ENCODE measurements at places on chromosomes 13 and 19. TPM values are rescaled to one million over a fixed set of nuclear protein-coding genes. Genes with fewer than 3 reads are reported as not detected.
A peak's percentile ranks its signal among the peaks of the same experiment; 100 is the strongest.

- peak; percentile 89 for DNase-seq
Measured at GRCh38 chr19:47227352-47228167, 3.4 kb downstream of the BBC3 start.

- no peak for DNase-seq
Measured at GRCh38 chr13:113917594-113918371, 53.9 kb upstream of the GAS6 start.

GRCh38 chr13:47680748-47681147 is 320.3 kb downstream of the SUCLA2 start:
- DNase-seq = no peak

GRCh38 chr19:34489175-34489574 is 7.6 kb downstream of the WTIP start:
- DNase-seq = no peak

DNA sequence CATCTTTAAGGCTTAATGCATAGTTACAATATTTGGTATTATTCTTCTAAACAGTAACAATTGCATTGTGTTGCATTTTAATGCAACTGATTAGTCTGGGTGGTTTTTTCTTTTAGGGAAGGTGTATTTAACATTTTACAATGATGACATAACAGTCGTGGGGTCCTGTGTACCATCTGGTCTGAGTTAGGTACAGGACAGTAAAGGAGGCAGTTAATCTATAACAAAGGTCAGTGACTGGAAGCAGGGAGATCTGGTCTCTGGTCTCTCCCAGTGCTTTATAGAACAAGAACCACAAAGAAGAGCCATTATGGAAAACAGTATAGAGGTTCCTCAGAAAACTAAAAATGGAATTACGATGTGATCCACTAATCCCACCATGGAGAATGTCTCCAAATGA is 2.7 kb upstream of the OR7G2 start:
- no peak for DNase-seq

DNA sequence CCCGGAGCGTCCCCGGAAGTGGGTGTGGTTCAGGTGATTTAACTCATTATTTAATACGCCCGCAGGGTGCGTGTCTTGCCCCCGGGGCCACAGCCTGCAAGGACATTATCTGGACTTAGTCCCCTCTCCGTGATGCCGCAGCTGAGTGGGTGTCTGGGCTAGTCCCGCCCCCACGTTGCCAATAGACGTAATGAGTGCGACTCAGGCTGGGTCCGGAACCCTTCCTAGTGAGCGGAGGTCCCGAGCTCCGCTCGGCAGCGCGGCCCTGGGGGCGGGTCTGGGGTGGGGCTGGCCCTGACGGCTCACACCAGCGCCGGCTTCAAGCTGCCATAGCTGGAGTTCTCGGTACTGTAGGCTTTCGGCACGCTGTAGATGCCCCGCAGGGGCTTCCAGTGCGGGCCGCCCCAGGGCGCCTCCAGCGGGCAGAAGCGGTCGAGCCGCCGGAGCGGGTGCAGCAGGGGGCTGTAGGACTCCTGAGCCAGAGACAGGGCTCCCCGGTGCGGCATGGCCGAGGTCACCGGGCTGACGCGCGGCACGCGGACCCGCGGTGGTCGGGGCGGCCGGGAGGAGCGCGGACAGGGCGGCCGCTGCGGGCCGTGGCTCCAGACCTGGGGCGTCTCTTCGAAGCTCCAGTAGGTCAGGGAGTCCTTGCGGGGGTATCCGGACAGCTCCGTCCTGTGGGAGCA is 918 bp upstream of the LHB start:
- no peak for DNase-seq

KCNRG gene
- total RNA-seq = 0.55 TPM

DLEU7 gene
- total RNA-seq = not detected

GRCh38 chr13:73065665-73066340 is 7.0 kb downstream of the KLF5 start:
- no peak for DNase-seq

DNA sequence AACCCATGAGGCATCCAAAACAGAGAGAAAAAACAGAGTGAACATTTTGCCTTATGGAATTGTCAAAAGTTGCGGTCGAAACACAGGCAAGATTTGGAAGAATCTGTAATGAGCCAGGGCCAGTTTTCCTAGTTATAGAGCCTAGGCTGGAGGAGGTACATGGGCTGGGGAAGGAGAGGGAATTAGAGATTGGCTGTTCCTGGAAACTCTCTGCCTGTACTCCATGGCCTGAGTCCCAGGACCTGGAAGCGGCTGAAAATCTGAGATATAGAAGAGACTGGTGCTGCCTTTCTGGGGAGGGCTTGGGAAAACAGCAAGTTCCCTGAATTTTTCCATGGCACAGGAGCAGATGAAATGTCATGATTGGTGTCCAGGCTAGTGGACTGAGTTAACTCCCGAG is 122.8 kb upstream of the KLF12 start:
- DNase-seq = no peak

ZFR2 gene
- not detected for total RNA-seq

DNA sequence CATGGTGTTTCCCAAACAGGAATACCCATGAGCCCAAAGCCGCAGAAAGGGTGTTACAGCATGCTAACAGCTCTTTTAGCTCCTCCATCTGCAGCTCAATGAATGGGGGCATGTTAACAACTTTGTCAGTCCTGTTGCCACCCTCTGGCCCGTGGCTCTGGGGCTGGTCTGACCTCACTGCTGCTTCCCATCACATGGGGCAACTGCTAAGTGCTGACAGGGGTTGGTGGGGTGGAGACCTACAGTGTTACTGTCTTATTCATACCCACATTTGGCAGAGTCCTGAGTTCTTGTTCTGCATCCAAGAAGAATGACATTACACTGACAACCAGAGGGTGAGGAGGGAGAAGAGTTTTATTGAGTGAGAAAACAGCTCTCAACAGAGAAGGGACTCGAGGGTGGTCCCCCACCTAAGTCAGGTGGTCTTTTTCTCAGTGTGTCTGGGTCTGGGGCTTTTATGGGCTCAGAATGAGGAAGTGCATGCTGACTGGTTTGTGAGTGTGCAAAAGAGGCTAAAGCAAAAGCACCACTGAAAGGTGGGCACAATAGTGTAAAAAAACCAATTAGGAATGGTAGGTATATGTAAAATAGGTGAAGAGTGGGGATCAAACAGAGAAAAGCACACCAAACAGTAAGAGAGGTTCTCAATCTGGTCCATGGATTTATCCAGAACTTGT is 1952.0 kb upstream of the PCDH20 start:
- DNase-seq = no peak

STRN4 gene
- total RNA-seq = 73.9 TPM

GRCh38 chr13:48644951-48645350 is 8.8 kb upstream of the CYSLTR2 start:
- no peak for DNase-seq

GRCh38 chr13:112735791-112736190 is 46.0 kb downstream of the ATP11A start:
- DNase-seq = no peak

ZNF865 gene
- total RNA-seq = 1.3 TPM

GRCh38 chr19:17510220-17510993 is 1.0 kb upstream of the PGLS start:
- no peak for DNase-seq

GRCh38 chr19:6480848-6481415 is 655 bp downstream of the DENND1C start:
- DNase-seq = no peak

FUT3 gene
- total RNA-seq = not detected

DNA sequence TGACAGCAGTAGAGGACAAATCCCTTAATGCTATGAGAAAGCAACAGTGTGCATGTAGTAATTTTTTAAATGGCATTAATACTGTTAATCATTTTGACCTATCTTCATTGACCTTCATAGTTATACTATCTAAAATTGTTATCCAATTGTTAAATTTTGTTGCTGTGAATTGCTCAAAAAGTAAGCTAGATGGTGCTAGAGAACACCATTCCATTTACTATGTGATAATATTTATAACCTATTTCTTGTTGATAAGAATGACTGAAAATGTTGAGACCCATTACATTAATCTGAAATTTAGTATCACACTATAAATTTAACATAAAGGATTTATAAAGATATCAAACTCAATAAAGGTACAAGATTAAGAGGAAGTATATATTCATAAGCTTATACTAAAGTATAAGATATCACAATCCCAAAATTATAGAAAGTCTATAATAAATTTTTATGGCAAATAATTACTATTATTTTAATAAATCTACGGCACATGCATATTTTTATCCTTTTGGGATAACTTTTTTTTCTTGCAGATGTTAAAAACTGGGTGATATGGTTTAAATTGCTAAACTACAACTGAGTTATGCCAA is 1573.3 kb downstream of the PCDH9 start:
- peak; percentile 8 for DNase-seq

CEACAM7 gene
- total RNA-seq = not detected

GRCh38 chr19:16033721-16034120 is 42.6 kb upstream of the TPM4 start:
- no peak for DNase-seq

GRCh38 chr19:40806423-40807146 is 7.6 kb downstream of the EGLN2 start:
- no peak for DNase-seq

GRCh38 chr13:45860240-45860639 is 8.7 kb upstream of the SIAH3 start:
- DNase-seq = no peak

ALOX5AP gene
- total RNA-seq = not detected

DNA sequence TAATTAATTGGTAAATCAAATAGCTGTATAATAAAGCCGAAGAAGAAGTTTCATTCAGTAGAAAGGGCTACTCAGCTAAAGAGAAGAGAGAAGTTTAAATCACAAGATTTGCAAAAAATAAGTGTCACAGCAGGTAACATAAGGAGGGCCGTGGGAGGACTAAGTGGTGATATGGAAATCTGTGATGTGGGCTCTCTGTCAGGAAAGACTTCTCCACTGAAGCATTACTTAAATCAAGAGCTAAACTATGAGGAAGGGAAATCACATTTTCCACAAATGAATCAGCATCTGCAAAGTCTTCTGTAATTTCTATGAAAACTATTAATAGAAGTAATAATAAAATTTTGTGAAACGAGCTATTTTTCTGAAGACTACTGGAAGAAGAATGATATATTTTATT is 153.8 kb downstream of the PCDH9 start:
- no peak for DNase-seq

GRCh38 chr13:21834521-21834920 is 163.6 kb downstream of the FGF9 start:
- no peak for DNase-seq

DNA sequence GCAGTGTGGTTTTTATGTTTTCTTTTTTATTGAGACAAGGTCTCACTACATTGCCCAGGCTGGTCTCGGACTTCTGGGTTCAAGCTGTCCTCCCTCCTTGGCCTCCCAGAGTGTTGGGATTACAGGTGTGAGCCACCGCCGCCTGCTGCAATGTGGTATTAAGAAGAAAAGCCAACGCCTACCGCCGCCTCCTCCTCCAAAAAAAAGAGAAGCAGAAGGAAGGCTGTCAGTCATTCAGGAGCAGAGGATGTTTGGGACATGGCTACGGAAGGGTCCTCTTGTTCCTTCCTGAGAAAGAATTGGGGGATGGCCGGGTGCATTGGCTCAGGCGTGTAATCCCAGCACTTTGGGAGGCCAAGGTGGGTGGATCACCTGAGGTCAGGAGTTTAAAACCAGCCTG is 1.2 kb downstream of the PPP1R37 start:
- no peak for DNase-seq

- no peak for DNase-seq
Measured at GRCh38 chr19:31285744-31286143, 63.5 kb downstream of the TSHZ3 start.

RFPL4A gene
- total RNA-seq = not detected

DNA sequence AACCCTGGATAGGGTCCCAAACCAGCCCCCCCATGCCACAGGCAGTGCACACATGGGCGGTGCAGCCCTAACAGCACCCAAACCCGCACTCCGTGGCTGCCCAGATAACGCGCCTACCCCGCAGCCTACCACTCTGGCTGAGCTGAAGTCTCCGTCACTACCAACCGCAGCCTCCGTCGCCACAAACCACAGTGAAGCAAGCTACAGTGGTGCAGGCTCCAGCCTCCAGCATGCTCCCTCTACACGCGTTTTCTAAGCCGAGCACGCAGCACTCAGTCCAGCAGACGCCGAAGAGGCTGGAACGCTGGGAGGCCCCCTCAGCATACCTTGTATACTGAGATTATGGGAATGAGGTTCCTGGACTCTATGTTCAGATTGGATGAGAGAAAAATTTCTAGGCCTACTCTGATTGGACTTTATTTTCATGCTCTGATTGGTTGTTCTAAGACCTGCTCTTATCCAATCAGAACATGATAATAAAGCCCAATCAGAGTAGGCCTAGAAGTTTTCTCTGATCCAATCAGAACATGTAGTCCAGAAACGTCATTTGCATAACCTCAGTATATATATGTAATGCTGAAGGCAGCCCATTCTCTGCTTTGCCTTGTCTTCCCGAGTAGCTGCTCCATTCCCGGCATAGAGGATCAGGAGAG is 56.7 kb upstream of the C1QTNF9B start:
- no peak for DNase-seq

DNA sequence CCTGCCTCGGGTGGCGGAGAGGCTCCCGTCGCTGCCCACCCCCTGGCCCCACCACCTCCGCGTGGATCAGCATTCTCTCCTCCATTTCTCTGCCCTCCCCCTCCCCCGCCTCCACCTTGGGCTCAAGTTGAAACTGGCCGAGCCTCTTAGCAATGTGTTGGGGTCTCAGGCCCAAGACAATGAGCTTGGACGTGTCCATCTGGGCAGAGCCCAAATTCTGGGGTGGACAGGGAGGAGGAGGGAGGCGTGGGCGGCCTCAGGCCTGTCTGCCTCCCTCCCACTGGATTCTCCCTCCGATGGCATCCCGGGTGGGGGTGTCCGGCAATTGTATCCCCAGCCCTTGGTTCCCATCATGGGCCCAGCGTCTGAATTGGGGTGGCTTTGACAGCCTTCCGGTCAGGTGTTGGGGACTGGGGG is 1.2 kb downstream of the CELF5 start:
- DNase-seq = no peak

DNA sequence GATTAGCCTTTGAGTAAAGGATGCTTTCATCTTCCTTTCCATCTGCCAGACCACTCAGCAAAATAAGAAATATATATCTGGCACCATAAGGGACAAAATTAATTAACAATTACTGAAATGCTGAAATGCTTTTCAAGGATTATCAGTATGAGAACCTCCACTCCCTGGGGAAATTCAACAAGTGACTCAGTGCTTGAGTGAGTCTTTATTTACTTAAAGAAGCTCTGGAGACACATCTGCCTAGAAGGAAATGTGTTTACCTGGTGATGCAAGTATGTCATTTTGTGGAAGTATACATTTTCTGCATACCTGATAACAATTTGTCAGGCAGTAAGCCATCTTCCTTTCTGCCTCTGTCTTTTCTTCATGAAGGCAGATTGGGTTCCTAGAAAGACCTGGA is 23.4 kb downstream of the ZNF560 start:
- no peak for DNase-seq

GRCh38 chr13:91722267-91722884 is 324.0 kb downstream of the GPC5 start:
- DNase-seq = peak; percentile 30

APOC4 gene
- not detected for total RNA-seq

FAM216B gene
- 2.2 TPM for total RNA-seq

RASGRP4 gene
- not detected for total RNA-seq

DNA sequence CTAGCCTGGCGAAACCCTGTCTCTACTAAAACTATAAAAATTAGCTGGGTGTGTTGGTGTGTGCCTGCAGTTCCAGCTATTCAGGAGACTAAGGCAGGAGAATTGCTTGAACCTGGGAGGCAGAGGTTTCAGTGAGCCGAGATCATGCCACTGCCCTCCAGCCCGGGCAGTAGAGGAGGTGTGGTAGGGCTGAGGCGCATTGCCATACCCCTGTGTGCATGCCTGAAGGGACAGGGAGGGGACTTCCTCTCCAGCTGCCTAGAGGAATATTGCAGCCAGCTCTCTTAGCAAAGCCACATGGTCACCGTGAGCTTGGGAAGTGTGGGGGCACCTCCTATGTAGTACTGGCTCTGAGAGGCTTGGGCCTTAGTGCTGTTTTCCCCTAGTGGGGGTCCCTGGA is 29.2 kb upstream of the PEPD start:
- no peak for DNase-seq
